ENCODE measurements at places on chromosomes 11 and 22.

DNA sequence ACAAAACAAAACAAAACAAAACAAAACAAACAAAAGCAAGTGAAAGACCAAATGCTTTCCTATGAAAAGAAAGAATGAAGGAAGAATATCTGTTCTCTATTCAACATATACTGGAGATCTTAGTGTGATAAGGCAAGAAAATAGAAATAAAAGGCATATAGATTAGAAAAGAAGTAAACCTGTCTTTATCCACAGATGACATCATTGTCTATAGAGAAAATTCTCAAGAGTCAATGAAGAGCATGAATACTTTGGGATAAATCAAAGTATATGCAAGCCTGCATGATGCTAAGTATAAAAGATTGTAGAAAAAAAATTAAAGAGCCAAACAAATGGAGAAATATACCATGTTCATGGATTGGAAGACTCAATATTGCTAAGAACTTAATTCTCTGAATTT lies 17.6 kb downstream of the C2CD3 start:
- peak overlapping the region; percentile 78 for H3K27ac ChIP-seq
- H3K4me1 ChIP-seq = peaks cover 28% of the 10 kb centered on the region
- peaks cover 2% of the 10 kb centered on the region for H3K36me3 ChIP-seq
- no peaks in the 10 kb centered on the region for H3K27me3 ChIP-seq

DNA sequence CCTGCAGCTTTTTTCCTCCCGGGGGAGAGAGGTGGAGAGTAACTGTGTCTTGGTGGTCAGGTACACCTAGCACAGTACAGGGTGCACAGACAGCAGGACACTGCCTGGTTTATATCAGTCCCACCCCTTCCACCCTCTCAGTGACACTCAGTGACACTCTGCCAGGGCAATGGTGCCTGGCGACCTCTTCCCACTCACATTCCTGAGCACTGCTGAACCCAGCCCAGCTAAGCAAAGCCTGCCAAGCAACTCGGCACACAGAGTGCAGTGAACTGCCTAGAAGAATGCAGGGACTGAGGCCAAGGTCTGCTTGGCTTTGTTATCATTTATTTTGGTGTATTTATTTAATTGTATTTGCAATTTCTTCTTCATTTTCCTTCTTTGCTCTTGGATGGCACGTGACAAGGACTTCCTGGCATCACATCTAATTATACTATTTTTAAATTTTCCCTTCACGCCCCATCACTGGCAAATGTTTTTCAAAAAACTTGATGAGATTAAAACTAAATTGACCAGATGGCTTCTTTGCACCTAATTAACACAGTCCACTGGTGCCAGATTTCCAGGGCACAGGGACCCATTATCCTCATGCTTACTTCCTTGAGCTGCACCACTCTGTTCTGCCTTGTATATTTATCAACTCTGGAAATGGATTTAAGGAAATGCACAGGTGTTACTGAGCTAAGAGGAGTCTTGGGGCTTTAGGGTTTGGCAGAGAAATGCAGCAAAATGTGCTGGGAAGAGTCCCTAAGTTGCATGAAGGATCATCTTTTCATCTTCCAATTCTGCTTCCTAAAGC lies 205.6 kb downstream of the ADAMTS15 start:
- H3K36me3 ChIP-seq = no peaks in the 10 kb centered on the region
- H3K4me1 ChIP-seq = no peaks in the 10 kb centered on the region
- DNase-seq = no peak

DNA sequence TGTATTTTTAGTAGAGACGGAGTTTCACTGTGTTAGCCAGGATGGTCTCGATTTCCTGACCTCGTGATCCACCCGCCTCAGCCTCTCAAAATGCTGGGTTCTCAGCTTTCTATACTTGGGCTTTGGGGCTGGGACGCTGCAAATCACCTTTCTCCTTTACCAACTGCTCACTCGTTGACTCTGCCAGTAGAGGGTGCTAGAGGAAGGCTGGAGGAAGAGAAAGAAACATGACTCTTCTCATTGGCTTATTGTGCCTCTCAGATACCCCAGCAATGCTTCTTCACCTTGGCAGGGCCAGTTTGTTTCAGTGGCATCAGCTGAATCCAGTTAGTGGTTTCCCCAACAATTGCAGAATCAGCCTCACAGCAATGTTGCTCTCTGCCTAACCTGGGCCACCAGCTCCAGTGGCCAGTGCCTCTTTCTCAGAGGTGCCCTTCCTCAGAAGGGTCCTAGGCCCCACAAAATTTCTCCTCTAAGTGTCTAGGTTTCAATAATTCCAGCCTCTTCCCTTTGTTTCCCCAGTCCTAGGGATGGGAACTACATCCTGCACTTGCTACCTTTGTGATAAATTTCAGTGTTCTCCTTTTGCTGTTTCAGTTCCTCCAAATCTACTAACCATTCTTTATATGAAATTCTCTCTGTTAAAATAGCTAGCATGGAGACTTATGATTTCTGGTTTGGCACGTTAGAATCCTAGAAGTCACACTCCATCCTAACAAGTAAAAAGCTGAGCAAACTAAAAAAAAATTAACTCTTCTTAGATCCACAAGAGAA lies 71.5 kb upstream of the VSTM5 start:
- no peaks in the 10 kb centered on the region for H3K36me3 ChIP-seq
- no peak overlapping the region for H3K4me3 ChIP-seq
- DNase-seq = no peak

- H3K4me1 ChIP-seq = peaks cover 8% of the 10 kb centered on the region
- H3K36me3 ChIP-seq = no peaks in the 10 kb centered on the region
- no peak overlapping the region for H3K27ac ChIP-seq
- H3K27me3 ChIP-seq = no peaks in the 10 kb centered on the region
Observed at GRCh38 chr11:35089666-35090065, 49.3 kb upstream of the CD44 start.

GRCh38 chr11:110428040-110428439 lies 1.7 kb upstream of the FDX1 start:
- no peak overlapping the region for H3K27ac ChIP-seq
- peaks cover 5% of the 10 kb centered on the region for H3K4me1 ChIP-seq
- H3K27me3 ChIP-seq = no peaks in the 10 kb centered on the region
- H3K36me3 ChIP-seq = no peaks in the 10 kb centered on the region
- no peak overlapping the region for H3K4me3 ChIP-seq

- no peak overlapping the region for H3K27ac ChIP-seq
- no peak for DNase-seq
- H3K27me3 ChIP-seq = no peaks in the 10 kb centered on the region
- no peaks in the 10 kb centered on the region for H3K36me3 ChIP-seq
- H3K4me3 ChIP-seq = no peak overlapping the region
- H3K4me1 ChIP-seq = no peaks in the 10 kb centered on the region
Observed at GRCh38 chr11:7643314-7643713, 30.0 kb downstream of the CYB5R2 start.

DNA sequence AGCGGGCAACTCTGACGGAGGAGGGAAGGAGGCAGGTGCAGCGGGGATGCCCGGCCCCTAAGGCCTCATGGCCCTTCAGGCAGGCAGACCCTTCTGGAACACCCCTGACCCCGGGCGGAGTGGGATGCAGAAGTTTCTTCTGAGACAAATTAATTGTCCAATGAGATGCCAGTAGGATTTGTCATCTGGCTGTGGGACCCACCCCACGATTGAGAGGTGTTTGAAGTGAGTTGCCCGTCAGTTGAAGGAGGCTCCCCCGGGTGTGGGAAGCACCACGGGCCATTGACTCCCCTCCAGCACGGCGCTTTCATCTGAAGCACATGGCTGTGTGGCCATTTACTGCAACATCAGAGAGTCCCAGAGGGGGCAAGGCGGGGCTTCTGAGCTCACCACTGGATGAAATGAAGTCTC lies 527.8 kb downstream of the BRD1 start:
- H3K27me3 ChIP-seq = no peaks in the 10 kb centered on the region
- no peak overlapping the region for H3K4me3 ChIP-seq
- DNase-seq = no peak
- no peaks in the 10 kb centered on the region for H3K4me1 ChIP-seq
- H3K36me3 ChIP-seq = no peaks in the 10 kb centered on the region

DNA sequence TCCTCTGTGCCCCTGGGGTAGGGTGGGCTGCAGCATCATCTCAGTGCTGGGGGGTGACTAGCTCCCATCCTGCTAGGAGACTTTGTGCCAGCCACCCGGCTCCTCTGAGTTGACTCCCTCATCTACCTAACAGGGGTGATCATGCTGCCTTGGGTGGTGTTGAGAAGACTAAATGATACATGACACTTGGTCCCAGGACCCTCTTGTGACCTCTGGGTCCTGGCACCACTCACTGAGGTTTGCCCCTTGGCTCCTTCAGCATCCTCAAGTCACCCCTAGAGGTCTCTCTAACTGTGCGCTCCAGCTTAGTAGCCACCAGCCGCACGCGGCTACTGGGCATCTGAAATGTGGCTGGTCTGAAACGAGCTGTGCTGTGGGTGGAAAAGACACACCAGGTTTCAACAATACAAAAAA lies 72.1 kb downstream of the LRRC32 start:
- H3K4me3 ChIP-seq = no peak overlapping the region
- no peak for DNase-seq
- H3K27me3 ChIP-seq = no peaks in the 10 kb centered on the region
- H3K36me3 ChIP-seq = no peaks in the 10 kb centered on the region
- H3K27ac ChIP-seq = no peak overlapping the region
- no peaks in the 10 kb centered on the region for H3K4me1 ChIP-seq

GRCh38 chr11:128757886-128758612 lies 64.2 kb downstream of the FLI1 start:
- H3K36me3 ChIP-seq = no peaks in the 10 kb centered on the region
- H3K27ac ChIP-seq = no peak overlapping the region
- no peak overlapping the region for H3K4me3 ChIP-seq
- no peaks in the 10 kb centered on the region for H3K4me1 ChIP-seq
- H3K27me3 ChIP-seq = no peaks in the 10 kb centered on the region

- H3K4me1 ChIP-seq = peaks cover 3% of the 10 kb centered on the region
- H3K27ac ChIP-seq = no peak overlapping the region
- no peaks in the 10 kb centered on the region for H3K36me3 ChIP-seq
- H3K4me3 ChIP-seq = no peak overlapping the region
- no peaks in the 10 kb centered on the region for H3K27me3 ChIP-seq
Observed at GRCh38 chr11:69342588-69343330, 48.8 kb downstream of the MYEOV start.

DNA sequence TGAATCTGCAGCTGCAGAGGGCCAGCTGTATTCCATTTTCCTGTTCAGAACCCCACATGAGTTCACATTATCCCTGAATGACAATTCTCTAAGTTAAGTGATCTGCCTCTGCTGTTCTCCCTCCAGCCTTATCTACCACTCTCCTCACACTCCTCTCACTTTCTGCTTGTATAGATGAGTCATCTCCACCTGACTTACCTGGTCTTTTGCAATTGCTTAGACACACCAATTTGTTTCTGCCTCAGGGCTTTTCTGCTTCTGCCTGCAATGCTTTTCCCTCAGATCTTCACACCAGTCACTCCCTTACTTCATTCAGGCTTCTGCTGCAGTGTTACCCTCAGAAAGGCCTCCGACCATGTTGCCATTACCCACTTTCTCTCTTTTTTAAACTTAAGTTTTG lies 118.1 kb downstream of the ATM start:
- peaks cover 9% of the 10 kb centered on the region for H3K4me1 ChIP-seq
- H3K27ac ChIP-seq = no peak overlapping the region
- DNase-seq = peak; percentile 59
- H3K27me3 ChIP-seq = no peaks in the 10 kb centered on the region

DNA sequence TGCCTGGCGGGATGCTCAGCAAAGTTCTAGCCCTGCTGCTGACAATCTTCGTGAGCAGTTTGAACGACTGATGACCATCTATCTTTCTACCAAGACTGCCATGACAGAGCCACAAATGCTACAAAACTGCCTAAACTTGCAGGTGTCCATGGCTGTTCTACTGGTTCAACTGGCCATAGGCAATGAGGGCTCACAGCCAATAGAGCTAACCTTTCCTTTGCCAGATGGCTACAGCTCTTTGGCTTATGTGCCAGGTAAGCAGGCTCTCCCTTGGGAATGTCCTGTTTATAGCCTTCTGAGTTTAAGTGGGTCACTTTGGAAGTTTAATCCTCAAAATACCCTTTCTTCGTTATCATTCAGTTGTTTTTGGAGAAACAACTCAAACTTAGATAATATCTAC lies 20.1 kb downstream of the UBE4A start:
- peaks cover 85% of the 10 kb centered on the region for H3K36me3 ChIP-seq
- no peak overlapping the region for H3K27ac ChIP-seq
- DNase-seq = no peak
- H3K4me3 ChIP-seq = no peak overlapping the region
- H3K4me1 ChIP-seq = no peaks in the 10 kb centered on the region
- no peaks in the 10 kb centered on the region for H3K27me3 ChIP-seq

- H3K4me1 ChIP-seq = no peaks in the 10 kb centered on the region
- no peak for DNase-seq
- H3K27ac ChIP-seq = no peak overlapping the region
- peaks cover 25% of the 10 kb centered on the region for H3K36me3 ChIP-seq
- no peak overlapping the region for H3K4me3 ChIP-seq
Observed at GRCh38 chr22:50406416-50407170, 63.5 kb downstream of the PPP6R2 start.

- H3K27ac ChIP-seq = no peak overlapping the region
- H3K36me3 ChIP-seq = peaks cover 85% of the 10 kb centered on the region
- no peak for DNase-seq
- H3K4me1 ChIP-seq = no peaks in the 10 kb centered on the region
Observed at GRCh38 chr11:74608431-74608830, 16.0 kb downstream of the POLD3 start.

- no peak overlapping the region for H3K4me3 ChIP-seq
- peaks cover 7% of the 10 kb centered on the region for H3K27me3 ChIP-seq
Observed at GRCh38 chr11:303363-303762, 4.0 kb upstream of the IFITM5 start.

GRCh38 chr22:41447435-41448188 lies 1.0 kb upstream of the TOB2 start:
- H3K27ac ChIP-seq = peak overlapping the region; percentile 90
- peak overlapping the region; percentile 69 for H3K4me3 ChIP-seq
- H3K4me1 ChIP-seq = no peaks in the 10 kb centered on the region
- H3K27me3 ChIP-seq = no peaks in the 10 kb centered on the region

DNA sequence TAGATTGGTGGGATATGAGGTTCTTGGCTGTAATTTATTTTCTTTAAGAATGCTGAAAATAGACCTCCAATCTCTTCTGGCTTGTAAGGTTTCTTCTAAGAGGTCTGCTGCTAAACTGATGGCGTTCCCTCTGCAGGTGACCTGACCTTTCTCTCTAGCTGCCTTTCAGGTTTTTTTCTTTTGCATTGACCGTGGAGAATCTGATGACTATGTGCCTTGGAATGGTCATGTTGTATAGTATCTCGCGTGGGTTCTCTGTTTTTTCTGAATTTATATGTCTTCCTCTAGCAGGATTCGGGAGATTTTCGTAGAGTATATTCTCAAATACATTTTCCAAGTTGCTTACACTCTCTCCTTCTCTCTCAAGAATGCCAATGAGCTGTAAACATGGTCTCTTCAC lies 122.2 kb downstream of the DDX10 start:
- H3K4me1 ChIP-seq = no peaks in the 10 kb centered on the region
- H3K27ac ChIP-seq = no peak overlapping the region

DNA sequence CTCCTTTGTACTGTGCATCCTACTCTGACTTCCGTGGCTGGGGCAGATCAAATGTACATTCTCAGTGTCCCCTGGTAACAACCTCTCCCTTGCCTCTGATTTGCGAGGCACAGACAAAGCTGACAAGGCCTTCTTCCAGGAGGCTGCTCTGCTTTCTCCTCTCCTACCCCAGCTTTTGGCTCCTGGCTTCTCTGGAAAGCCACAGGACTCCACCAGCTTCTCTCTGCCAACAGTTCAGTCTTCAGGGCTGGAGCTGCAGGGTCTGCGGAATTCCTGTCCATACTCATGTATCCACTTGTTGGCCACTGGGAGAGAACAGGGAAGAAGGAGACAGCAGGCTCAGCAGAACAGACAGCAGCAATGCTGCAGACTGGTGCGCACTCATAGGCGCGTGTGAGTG lies 44.4 kb downstream of the P4HA3 start:
- H3K27ac ChIP-seq = no peak overlapping the region
- H3K27me3 ChIP-seq = no peaks in the 10 kb centered on the region
- H3K4me1 ChIP-seq = no peaks in the 10 kb centered on the region
- no peaks in the 10 kb centered on the region for H3K36me3 ChIP-seq

- H3K36me3 ChIP-seq = no peaks in the 10 kb centered on the region
- no peak overlapping the region for H3K27ac ChIP-seq
- no peak overlapping the region for H3K4me3 ChIP-seq
Observed at GRCh38 chr11:45666648-45667642, 1.5 kb upstream of the CHST1 start.
